ENCODE measurements at places on chromosomes 2 and 18.
A peak's percentile ranks its signal among the peaks of the same experiment; 100 is the strongest.

DNA sequence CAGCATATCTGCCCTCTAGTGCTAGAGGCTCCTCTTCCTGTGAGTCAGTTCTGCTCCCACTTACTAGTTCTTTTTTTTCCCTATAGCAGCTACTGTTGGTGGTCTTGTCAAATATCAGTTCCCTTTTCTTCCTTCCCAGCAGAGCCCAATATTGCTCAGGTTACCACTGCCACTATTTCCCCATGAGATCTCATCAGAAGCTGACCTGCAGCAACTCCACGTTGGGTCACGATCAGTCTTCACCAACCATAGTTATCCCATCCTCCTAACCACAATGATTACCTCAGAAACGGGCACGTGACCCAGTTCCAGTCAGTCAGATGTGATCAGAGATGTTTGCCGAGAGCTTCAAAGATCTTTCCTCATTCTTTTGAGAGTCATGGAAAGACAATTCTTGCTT lies 59.7 kb upstream of the CAPN13 start:
- DNase-seq = no peak

- no peak for DNase-seq
Observed at GRCh38 chr2:7649461-7650228, 732.4 kb downstream of the RNF144A start.

GRCh38 chr2:133039531-133039930 lies 369.5 kb upstream of the LYPD1 start:
- DNase-seq = no peak

DNA sequence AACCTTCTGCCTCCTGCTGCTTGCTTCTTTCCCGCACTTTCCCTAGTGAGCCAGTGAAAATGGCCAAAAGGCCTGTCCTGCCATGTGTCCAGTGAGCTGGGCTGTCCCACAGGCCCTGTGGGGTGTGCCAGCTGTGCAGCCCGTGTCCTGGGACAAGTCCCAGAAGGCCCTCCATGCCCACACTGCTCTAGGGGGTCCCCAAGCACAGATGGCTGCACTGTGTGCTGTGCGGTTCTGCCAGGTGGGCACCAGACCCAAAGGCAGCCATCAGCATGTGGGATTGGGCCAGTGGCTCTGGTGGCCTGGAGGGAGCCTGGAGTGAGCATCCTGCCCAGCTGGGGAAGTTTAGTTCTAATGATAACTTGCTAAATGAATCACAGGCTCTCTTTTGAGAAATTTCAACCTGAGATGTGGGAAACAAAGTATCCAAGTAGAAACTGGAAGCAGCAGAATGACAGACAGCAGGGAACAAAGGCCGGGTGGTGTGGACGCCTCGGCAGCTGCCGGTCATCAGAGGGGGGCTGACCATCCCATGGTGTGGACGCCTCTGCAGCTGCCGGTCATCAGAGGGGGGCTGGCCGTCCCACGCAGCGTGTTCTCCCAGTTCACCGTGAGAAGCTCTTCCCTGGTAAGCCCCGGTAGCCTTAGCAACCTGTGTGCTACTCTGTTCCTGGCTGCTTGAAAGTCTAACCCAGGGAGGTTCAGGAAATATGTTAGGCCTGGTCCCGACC lies 9.9 kb upstream of the CNDP2 start:
- DNase-seq = no peak

GRCh38 chr2:15979051-15979758 lies 38.9 kb downstream of the MYCN start:
- DNase-seq = no peak

DNA sequence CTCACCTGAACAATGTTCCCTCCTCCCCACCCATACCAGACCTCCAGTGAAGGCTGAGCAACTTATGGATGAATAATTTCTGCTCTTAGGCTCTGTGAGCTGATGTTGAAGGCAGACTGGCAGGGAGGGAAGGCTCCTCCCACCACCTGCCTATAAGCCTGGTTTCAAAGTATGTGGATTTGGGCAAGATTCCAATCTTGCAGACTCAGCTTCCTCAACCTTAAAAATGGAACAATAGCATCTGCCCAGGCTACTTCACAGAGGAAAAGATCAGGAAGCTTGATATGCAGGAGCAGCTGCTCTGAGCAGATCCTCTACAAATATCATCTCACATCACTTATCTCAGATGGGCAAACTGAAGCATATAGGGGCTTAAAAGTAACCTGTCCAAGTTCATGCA lies 112.2 kb downstream of the ZFP36L2 start:
- DNase-seq = no peak

- peak; percentile 27 for DNase-seq
Observed at GRCh38 chr2:236160366-236161081, 7.7 kb downstream of the GBX2 start.

DNA sequence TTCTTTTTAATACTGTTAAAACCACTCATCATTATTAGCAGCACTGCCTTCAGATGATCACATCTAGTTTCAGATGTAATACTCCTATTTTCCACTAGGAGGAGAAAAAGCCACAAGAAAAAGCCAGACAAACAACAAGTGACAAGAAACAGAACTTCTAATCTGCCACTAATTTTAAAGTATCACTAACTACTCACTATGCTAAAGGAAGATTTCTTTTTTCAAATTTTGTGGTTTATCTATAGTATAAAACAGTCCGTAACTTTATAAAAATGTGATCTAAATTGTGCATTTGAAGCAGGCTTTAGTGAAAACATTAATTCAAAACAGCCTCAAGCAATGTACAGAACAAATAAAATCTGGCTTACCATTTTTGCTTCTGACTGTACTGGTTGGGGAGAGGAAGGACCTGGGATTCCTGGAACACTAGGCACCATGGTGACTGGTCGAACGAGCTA lies 56.8 kb downstream of the ATF2 start:
- DNase-seq = peak; percentile 40

GRCh38 chr18:57854726-57855125 lies 51.6 kb upstream of the ATP8B1 start:
- no peak for DNase-seq

GRCh38 chr2:186101616-186102015 lies 363.0 kb downstream of the FSIP2 start:
- DNase-seq = no peak

DNA sequence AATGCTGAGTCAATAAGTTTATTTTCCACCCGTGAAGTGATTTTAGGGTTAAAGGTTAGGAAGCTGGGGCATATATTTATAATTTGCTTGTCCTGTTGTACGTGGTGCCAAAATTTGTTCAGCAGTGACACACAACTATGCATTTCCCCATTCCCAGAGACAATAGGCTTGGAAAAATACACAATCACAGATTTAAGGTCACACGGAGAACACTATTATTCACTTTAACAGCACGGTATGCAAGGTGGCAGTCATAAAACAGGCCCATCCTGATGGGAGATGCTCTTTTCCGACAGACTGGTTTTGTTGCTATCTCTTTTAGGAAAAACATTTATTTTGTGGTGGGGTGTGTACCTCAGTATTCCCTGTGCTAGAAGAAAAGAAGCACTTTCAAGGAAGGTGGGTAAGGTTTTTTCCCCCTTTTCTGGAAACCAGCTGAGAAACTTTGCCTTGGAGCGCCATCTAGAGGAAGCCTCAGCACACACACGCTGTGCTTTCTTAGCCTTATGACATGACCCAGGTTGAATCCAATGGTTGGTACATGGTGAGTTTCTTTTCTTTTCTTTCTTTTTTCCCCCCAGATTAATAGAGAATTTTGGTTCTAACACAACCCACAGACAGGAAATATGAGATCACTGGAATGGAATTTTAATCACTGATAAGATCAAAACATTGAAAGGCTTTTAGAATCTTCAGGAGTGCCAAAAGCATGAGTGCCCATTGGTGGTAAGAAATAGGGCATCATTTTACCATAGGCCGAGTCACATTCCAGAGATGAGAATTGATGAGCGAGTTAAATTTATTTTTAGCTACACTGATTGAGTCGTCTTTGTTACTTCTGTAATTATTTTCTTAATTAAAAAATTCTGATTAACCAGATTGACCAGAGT lies 332.1 kb downstream of the AGPS start:
- peak; percentile 35 for DNase-seq

- DNase-seq = no peak
Observed at GRCh38 chr18:78861706-78862105, 117.9 kb upstream of the SALL3 start.

DNA sequence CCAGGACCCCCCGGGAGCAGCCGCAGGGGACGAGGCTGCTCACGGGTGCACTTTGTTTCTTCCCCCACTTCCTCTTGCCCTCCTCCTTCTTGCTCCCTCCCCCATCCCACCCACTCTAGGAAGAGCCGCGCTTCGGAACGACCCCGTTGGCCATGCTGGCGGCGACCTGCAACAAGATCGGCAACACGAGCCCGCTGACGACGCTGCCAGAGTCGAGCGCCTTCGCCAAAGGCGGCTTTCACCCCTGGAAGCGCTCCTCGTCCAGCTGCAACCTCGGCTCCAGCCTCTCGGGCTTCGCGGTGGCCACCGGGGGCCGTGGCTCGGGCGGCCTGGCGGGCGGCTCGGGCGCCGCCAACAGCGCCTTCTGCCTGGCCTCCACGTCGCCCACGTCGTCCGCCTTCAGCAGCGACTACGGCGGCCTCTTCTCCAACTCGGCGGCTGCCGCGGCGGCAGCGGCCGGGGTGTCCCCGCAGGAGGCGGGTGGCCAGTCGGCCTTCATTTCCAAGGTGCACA lies 1.3 kb downstream of the SP9 start:
- DNase-seq = peak; percentile 49

- DNase-seq = no peak
Observed at GRCh38 chr2:158213773-158214172, 112.1 kb downstream of the UPP2 start.

GRCh38 chr2:159094173-159094737 lies 125.8 kb downstream of the TANC1 start:
- no peak for DNase-seq

- DNase-seq = no peak
Observed at GRCh38 chr2:53289309-53290006, 478.1 kb upstream of the CHAC2 start.

DNA sequence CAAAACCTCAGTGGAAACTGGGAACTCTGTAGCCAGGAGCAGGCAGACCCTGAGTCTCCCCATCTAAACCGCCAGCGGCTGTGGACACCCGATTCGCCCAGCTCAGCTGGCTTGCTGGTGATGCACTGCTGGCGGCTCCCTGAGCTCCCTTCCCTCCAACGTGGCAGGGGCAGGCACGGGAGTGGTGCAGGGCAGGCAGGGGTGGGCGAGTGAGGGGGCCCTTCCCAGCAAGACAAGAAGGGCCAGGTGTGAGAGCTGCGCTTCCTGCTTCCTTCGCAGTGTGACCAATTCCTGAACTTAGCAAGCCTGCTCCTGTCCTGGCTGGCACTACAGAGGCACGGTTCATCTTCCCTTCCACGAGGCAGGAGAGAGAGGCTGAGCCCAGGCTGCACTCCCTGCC lies 12.3 kb upstream of the SEMA4C start:
- DNase-seq = no peak

DNA sequence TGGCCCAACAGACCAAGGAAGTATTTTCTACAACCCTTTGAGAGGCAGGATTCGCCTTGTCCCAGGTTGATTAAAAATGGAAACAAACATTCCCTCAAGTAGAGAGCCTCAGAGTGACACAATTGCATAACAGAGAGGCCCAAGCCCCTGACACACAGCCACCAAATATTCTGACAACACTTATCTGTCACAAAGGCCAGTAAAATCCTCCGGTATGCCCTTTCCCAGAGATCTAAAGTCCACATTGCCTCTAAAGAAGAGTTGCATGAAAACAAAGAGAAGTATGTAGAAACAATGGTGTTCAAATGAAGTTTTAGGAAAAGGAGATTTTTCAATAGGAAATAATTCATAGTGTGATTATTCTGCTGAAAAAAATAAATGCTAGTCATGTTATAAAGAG lies 32.1 kb downstream of the DSEL start:
- DNase-seq = no peak

GRCh38 chr2:183339311-183339710 lies 215.1 kb downstream of the NUP35 start:
- no peak for DNase-seq

DNA sequence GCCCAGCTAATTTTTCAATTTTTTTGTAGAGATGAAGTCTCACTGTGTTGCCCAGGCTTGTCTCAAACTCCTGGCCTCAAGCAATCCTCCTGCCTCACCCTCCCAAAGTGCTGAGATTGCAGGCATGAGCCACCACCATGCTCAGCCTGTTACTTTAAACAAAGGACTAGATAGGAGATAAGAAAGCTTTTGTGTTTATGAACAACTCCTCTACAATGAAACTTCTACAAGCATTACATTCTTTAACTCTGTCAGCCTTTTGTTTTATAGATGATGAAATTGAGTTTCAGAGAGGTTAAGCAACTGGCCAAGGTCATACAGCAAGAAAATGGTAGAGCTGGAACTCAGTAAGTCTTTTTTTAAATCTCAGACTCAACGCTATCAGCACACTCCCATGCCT lies 22.7 kb downstream of the ALPK2 start:
- DNase-seq = no peak

DNA sequence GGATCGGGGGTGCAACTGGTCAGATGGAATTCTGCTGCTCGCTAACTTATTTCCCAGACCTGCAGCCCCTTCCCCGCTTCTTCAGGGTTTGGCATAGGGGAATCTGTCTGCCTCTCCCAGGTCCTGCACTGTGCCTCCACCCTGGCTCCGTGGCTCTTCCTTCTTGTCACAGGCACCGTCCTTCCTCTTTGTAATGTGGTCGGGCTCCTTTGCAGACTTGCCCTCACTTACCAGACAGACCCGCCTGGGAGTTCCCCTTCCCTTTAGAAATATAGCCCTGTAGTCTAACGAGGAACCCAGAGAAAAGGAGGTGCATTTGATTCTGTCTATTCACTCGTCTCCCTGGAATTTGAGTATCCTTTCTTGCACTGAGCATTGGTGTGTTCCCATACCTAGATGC lies 63.9 kb upstream of the PAX8 start:
- no peak for DNase-seq

DNA sequence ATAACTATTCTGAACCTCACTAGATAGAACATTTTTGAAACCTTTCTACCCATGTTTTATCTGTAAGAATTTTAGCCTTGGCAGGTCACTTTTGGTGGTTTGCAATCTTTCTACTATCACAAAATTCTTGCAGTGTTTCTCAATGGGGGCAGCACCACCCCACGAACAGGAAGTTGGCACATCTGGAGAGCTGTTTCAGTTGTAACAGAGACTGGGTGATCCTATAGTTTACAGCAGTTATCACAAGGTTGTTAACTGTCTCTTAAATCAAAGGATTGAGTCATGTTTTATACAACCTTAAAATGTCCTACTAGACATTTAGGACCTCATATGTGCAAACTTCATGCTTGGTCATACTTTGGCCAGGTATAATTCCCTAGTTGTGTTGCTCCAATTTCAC lies 829.2 kb downstream of the ERBB4 start:
- DNase-seq = no peak

- no peak for DNase-seq
Observed at GRCh38 chr2:224584111-224584784, 915 bp downstream of the CUL3 start.

DNA sequence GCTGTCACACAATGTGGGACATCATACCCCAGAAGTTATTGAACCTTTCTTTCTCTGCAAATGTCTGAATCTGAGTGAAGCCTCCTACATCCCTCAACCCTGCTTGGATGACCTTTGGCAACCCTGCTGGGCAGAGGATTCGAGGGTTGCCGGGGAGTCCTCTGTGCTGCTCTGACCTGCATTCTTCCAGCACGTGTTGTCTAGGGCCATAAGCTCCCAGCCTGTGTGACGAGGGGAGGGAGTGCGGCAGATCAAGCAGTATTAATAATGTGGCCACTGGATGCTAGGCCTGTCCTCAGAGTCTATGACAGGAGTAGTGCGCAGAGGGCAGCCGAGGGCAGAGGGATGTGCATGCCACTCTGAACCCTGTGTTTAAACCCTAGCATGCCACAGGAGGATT lies 58.8 kb downstream of the RPL37A start:
- DNase-seq = no peak

- peak; percentile 39 for DNase-seq
Observed at GRCh38 chr2:178072383-178073301, at the start of gene PDE11A. Gene PDE11A, minus strand, starts transcription at chr2:178072777. Its CDS starts 340 bp downstream, at chr2:178072437.

GRCh38 chr2:226622484-226622883 lies 177.1 kb downstream of the IRS1 start:
- DNase-seq = no peak

Data from GM13976 (cell line).